ENCODE measurements at places on chromosomes 3 and 15.

DNA sequence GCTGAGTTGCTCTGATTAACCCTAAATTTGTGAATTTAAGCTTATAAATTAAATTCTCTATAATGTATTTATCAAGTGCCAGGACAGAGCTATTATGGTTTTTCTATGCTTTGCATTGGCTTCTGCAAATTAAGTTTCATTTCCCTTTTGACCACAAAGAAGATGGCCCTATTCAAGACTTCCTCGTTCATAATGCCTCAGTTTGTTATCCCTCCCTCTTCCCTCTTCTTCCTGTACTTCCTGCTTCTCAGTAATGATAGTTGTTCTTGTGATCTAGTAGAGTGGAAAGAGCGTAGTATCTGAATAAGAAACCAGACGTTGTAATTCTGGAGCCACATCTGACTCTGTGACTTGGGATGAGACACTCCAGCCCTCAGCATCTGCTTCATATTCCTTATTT, 118.7 kb downstream of the CACNA1D start:
- no peak for DNase-seq

DNA sequence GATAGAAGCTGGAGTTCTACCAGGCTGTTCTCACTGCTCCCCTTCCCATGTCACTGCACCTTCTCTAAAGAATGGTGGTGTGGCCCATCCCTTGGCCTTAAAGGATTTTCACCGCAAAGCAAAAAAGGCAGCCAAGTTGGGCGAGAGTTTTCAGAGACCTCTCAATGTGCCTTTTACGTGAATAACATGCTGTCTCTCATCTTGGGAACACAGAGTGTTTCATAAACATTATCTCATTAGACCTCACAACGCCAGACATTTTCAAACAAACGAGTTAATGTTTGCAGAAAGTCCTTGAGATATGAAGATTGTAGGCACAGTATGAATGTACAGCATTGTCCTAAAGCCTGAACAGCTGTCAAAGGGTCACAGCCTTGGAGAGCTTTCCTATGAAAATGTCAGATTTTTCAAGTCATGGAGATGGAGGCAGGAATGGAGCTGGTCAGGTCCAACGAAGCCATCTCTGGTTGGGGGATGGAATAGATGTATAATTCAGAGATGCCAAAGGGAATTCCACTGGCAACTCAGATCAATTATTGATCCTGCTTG, 21.3 kb downstream of the TM4SF1 start:
- DNase-seq, result no peak

DNA sequence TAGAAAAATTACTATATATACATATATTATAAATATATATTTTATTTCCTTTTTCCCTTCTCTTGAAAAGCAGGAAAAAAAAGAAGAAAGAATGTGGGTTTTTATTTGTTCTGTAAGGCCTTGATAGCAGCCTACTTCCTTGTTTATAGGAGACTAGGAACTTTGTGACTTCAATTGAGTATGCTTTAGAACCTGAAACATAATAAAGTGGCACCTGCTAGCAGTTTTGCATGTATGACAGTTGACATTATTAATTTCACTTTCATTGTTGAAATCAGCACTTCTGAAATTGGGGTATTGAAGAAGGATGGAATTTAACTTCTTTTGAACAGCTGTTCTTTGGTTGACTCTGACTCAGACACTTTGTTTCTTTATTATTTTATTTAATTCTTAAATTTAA, 56.9 kb downstream of the GLCE start:
- DNase-seq, result no peak

GRCh38 chr15:94673801-94674200, 442.4 kb downstream of the MCTP2 start:
- no peak for DNase-seq

DNA sequence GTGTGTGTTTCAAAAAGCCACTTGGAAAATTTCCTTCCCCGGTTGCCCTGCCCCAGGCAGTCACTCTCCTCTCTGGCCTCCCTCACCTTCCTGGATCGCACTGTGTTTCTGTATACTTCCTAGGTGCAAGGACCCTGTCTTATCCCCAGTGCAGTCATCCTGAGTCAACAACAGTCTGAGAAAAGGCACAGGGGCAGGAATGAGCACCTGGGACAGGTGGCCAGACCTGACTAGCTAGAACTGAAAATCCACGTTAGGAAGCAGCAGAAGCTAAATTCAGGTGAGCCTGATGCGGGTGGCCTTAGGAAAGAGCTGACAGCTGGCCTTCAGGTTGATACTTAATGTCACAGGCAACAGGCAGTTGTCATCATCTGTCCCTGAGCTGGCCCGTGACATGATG, 62.9 kb upstream of the VGLL4 start:
- no peak for DNase-seq

DNA sequence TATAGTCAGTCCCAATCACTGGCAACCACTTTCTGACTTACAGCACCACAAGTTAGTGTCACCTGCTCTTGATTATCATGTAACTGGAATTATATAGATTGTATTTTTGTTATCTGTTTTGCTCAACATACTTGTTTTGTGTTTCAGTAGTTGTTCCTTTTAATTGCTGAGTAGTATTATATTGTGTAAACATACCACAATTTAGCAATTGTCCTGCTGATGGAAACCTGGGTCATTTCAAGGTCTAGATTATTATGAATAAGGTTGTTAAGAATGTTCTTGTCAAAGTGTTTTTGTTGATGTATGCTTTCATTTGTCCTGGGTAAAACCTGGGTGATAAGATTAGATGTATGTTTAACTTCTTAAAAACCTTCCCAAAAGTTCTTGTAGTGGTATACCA, 82.1 kb upstream of the MELTF start:
- no peak for DNase-seq
